Naive B cell (primary cell): ENCODE measurements at places on chromosomes 13 and 19.

DNA sequence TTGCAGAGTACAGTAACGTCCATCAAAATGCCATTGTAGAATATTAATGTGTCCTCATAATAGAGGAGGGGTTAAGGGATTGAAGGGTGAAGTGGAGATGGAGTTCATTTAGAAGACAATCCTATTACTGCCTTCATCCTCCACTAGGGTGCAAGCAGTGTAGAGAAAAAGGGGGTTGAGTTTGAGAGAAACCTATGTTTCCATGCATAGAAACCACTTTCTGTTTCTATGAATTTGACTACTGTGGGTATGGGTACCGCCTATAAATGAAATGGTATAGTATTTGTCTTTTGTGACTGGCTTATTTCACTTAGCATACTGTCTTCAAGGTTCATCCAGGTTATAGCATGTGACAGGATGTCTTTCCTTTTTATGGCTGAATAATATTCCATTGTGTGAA lies 156.0 kb downstream of the GGACT start:
- DNase-seq = no peak

- DNase-seq = no peak
These were observed 383.4 kb downstream of the LMO7 start for GRCh38 chr13:76019421-76020044.

- no peak for DNase-seq
These were observed 62.2 kb downstream of the DNAJC15 start for GRCh38 chr13:43085545-43085944.

DNA sequence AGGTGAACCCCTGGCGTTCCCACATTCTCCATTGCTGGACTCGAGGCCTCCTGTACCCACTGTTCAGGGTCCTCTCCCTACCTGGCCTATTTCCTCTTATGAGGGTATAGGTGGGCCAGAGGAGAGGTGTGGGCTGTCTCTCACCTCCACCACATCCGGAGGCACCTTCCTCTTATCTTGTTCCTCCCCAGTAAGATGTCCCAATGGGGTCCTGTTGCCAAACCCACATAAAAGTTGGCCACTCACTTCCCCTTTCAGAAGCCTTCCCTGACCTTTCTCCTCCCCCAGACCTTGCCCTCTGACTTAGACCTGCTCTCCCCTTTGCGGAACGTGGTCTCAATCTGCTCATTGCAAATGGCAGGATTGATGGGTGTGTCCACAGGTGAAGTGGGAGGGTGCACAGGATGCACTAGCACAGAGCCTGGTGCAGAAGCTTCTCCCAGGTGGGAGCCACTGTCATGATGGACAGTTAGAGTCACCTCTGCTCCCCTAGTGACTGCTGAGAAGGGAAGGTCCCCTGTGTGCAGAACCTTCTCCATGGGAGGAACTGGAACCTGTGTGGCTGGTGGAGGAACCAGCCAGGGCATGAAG lies 1.3 kb downstream of the CYP4F3 start:
- DNase-seq = no peak

DNA sequence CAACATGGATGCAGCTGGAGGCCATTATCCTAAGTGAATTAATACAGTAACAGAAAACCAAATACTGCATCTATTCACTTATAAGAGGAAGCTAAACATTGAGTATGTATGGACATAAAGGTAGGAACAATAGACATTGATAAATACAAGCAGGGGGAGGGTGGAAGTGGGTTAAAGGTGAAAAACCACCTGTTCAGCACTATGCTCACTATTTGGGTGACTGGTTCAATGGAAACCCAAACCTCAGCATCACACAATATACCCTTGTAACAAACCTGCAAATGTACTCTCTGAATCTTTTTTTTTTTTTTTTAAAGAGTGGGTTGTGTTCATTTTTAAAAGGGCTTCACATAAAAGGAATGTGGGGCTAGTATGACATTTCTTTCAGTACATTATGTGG lies 26.9 kb upstream of the CPB2 start:
- DNase-seq = no peak

GRCh38 chr19:34428549-34429285 lies 536 bp downstream of the UBA2 start:
- DNase-seq = peak; percentile 26

DNA sequence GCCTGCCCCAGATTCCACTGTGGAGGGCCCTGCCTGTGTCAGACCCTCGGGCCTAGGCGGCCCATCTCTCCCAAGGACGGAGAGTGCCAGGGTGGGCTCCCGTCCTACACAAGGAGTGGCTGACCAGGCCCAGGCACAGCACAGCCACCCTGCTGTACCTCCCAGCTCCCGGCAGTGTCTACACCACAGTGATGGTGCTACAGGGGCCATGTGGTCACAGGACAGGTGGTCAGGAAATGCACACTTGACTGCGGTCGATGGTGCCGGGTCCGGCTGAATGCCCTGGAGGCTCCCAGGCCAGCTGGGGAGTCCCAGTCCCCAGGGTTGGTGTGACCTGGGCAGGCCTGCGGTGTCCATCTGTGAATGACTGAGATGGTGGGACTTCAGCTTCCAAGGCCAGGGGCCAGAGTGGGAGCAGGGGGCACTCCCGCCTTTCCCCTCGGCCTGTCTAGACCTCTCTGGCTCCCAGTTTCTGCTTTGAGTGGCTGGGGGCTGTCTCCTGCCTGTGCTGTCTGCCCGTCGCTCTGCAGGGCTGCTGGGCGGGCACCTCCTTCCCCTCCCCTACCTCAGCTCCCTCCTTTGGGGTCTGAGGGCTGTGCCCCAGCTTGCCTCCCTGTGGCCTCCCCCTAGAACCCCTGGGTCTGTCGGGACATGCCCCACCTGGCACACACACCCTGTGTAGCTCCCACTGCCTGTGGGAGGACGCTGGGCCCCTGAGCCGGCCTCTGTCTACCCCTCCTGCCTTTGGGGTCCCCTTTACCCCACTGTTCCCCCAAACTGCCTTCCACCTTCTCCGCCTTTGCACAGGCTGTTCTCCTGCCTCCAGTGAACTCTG lies 12.5 kb downstream of the DDA1 start:
- no peak for DNase-seq

DNA sequence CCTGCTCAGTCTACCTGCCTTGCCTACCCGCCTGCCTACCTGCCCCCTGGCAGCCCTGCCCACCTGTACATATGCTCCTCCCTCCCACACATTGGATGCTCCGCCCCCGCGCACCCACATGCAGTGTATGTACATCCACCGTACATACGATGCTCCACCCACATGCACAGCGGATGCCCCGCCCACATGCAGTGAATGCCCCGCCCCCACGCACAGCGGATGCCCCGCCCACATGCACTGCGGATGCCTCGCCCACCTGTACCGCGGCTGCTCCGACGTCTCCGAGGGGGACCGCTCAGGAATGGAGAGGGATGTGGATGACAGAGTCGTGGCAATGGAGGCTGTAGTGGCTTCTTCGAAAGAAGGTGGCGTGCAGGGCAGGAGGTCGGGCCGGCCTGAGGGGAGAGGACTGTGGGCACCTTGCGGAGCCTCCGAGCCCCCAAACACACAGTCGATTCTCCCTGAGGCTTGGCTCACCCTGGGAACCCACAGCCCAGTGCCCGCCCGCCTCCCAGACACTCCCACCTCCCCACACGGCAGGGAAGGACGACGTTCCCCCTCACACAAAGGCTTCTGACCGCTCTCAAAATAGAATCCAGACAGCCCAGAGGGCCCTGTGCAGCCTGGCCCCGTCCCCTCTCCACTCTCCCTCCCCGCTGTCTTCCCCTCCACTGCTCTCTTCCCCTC lies 16.5 kb upstream of the CACTIN start:
- DNase-seq = no peak
